ENCODE measurements at places on chromosomes 13 and 19.

DNA sequence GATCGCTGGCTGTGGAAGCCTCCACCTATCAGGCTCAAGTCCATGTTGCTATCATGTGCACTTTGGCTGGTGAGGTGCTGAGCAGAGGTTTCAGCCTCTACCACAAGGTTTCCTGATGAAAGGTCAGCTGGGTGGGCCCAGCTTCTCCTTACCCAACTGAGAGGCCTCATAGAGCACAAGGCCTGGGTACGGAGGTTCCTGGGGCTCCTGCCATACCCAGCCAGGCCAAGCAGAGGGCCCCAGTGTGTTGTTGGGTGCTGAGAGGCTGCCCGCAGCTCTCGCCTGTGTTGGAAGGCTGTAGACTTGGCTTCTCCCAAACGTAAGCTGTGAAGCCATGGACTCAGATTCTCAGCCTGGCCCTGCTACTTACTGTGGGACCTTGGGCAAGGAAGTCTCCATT lies 28.2 kb downstream of the ACTN4 start:
- no peak for DNase-seq

GRCh38 chr13:44575741-44576350 lies at the start of gene TSC22D1:
TSS of gene TSC22D1 (minus strand) at chr13:44576330. CDS start at chr13:44576074, 256 bp downstream.
- DNase-seq, result no peak

- no peak for DNase-seq
These were observed 5.6 kb downstream of the ARGLU1 start for GRCh38 chr13:106562301-106562700.

DNA sequence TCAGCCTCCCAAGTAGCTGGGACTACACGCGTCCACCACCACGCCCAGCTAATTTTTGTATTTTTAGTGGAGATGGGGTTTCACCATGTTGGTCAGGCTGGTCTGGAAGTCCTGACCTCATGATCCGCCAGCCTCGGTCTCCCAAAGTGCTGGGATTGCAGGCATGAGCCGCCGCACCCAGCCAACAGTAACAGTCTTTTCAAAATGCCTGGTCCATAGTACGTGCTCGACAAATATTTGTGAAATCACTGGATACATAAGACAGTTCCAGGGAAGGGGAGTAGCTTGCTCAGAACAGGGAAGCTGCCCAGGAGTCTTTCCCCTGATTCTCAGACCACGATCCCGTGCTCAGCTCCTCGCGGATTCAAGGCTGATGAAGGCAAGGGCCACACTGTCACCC lies 30.5 kb downstream of the CACNG6 start:
- no peak for DNase-seq

DNA sequence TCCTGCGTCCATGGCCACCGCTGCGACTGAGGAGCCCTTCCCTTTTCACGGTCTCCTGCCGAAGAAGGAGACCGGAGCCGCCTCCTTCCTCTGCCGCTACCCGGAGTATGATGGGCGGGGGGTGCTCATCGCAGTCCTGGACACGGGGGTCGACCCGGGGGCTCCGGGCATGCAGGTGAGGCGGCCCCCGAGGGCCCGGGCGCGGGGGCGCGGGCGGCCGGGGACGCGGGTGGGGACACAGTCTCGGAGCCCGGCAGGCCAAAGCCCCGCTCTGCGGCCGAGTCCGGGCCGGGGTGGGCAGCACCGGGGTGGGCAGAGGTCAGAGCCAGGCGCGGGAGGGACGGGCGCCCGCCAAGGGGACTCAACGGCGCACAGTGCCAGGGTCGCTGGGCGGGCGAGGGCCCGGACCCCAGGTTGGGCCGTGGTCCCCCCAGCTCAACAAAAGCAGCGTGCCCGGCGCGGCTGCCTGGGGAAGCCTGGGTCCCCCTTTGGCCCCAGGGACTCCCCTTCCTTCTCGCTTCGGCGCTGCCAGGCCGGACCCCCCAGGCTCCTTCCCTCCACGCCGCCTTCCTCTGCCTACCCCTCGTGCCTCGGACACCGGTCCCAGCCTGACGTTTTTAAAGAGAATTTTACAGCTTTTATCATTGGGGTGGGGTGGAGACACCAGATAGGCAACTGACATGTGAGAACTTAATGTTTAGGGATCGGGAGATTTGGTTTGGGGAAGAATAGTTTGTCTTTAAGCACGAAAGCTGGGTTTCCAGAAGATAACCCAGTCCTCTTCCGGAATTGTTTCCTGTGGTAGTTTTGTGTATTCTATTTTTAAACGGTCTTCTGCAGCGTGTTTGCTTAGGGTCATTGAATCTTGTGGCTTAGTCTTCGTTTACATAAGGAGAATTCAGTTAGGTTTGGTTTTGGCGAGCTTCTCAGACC lies 509 bp downstream of the TPP2 start:
- DNase-seq, result no peak

- DNase-seq, result no peak
These were observed at the start of gene DMKN for GRCh38 chr19:35513628-35514281. TSS of gene DMKN (minus strand) at chr19:35513649. CDS start at chr19:35513475, 174 bp downstream.

- DNase-seq, result no peak
These were observed 11.8 kb upstream of the KATNAL1 start for GRCh38 chr13:30319130-30319529.

- DNase-seq, result no peak
These were observed 74.7 kb downstream of the SPACA7 start for GRCh38 chr13:112450904-112451240.

- no peak for DNase-seq
These were observed 41.2 kb upstream of the LSM14A start for GRCh38 chr19:34131100-34131499.

DNA sequence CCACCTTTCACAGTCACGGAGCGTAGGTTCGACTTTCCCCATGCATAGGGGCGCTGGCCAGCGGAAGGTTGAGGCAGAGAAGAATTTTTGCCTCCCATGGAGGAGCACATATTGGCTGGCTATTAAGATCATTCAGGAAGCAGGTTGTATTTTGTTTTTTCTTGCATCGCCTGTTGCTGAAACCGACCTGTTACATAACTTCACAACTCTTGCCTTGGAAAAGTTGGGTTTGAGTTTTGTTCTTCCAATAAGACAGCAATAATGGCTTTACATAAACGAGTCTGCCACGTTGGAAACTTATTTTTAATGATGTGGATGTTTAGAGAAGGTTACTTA lies 1.4 kb downstream of the UPF1 start:
- DNase-seq, result no peak

- DNase-seq, result no peak
These were observed 58.0 kb upstream of the TRPC4 start for GRCh38 chr13:37927561-37927960.

DNA sequence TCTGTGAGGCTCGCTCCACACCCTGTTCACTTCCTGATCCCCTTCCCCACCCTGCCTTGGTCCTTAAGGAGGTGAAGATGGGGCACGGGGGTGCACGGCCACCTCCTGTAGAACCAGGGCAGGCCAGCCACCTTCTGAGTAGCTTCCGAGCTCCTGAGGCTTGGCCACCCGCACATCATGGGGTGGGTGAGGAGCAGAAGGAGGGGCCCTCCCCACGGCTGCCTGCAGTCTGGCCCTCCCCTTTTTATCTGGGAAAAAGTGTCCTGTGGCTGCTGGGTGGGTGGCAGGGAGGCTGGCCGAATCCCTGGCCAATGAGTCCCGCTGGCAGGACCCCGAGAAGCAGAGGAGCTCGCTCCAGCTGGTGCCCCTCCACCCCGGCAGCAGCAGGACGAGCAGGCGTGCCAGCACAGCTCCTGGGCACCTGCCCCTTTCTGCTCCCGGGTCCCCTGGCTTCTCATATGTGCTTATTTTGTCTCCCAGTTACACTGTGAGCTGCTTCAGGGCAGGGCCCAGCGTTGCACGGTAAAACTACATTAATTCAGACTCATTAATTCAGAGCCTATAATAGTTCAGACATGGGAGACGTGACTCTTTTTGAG lies 135.0 kb downstream of the KDM4B start:
- DNase-seq, result no peak

- no peak for DNase-seq
These were observed 804.7 kb upstream of the SLITRK1 start for GRCh38 chr13:84686973-84687372.

Data from thoracic aorta (tissue), 2 donors.